ENCODE measurements at places on chromosomes 3 and 15.

DNA sequence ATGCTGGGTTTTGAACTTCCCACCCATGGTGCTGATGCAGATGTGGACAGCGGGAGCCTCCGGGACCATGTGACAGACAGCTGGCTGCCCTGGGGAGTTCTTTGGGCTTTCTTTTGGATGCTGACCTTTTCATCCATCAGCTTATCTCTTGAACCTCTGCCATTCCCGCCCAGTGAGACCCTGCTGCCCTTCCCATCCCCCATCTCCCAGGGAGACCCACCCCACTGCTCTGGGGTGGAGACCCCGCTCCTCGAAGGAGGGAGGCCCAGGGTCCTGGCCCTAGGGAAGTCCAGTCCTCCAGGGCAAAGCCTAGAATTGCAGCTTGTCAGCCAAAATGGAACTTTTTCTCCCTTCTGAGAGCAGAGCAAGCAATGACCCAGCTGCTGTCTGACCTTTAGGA lies 64.0 kb downstream of the ITGA11 start:
- DNase-seq, result no peak

- no peak for DNase-seq
These were observed 157.6 kb downstream of the UACA start for GRCh38 chr15:70605606-70606410.

DNA sequence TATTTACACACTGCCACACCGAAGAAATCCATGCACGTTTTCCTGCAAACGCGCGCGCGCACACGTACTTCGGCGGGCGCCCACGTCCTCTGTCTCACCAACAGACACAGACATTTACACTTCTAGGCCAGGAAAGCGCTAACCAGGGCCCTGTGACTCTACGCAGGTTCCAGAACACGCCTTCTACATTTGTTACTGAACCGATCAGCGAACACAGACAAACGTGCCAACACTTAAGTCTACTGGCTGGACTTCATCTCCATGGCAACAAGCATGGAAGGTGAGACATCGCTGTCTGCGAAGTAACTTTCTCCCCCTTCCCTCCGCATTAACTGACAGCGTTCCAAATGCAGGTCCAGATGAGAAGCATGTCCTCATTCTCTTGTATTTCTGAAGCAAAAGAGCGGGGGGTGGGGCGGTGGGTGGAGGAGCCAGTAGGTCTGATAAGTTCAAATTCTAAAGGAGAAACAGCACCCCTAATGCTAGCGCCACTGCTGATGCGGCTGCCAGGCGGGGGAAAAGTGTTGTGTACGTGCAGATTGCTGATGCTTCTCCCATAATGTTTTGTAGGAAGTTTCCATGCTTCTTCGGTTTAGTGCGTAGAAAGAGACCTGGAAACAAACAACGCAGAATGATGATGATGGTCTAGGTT lies at the start of gene CTXN2:
TSS of gene CTXN2 (plus strand) at position 92 of the 652 bp plus-strand sequence. CDS start 9,636 bp downstream, outside the sequence.
- no peak for DNase-seq

- no peak for DNase-seq
These were observed 24.3 kb downstream of the FILIP1L start for GRCh38 chr3:100089812-100090668.

GRCh38 chr15:56675930-56676329 lies 57.4 kb downstream of the ZNF280D start:
- no peak for DNase-seq

- no peak for DNase-seq
These were observed 6.5 kb downstream of the PDCD10 start for GRCh38 chr3:167728176-167728575.

GRCh38 chr15:52097180-52097579 lies 15.4 kb downstream of the BCL2L10 start:
- no peak for DNase-seq

DNA sequence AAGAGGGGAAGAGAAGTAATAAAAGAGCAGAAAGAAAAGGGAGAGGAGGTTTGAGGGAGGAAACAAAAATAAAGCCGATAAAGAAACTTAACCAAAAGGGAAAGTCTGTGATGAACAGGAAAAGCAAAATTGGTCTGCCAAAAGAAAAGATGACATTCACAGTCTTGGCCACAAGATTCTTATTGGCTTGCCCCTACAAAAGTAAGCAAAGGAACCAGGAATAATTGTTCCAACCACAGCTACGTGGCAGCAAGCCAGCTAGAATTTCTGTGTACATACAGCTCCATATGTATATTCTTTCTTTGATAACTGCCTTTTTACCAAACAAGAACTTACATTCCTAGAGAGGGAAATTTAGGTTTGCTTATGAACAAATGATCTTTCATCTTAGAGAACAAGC lies 79.6 kb downstream of the MLH1 start:
- no peak for DNase-seq

Measured in activated T-cell treated with anti-CD3 and anti-CD28 coated beads for 4 hours (primary cell).